Urinary bladder (tissue), 4 donors: ENCODE measurements at places on chromosomes 6 and 20. TPM values are rescaled to one million over a fixed set of nuclear protein-coding genes. Genes with fewer than 3 reads are reported as not detected.

The BHLHE23 gene
- 0.26 TPM for total RNA-seq

The LY6G6D gene
- 3.1 TPM for total RNA-seq

The SLC44A4 gene
- total RNA-seq = 3.3 TPM

The ADGRF1 gene
- total RNA-seq = 13.0 TPM

The UTRN gene
- total RNA-seq = 256 TPM

The TSBP1 gene
- not detected for total RNA-seq

The CST3 gene
- total RNA-seq = 166 TPM

The TRDN gene
- total RNA-seq = 13.5 TPM

The VGLL2 gene
- 0.11 TPM for total RNA-seq

The MRPL18 gene
- total RNA-seq = 58.0 TPM

The MOXD1 gene
- 123 TPM for total RNA-seq

The LHFPL5 gene
- not detected for total RNA-seq

The NPEPL1 gene
- total RNA-seq = 14.8 TPM

The NRSN1 gene
- total RNA-seq = 0.90 TPM

The SMOC2 gene
- total RNA-seq = 61.1 TPM

The FABP7 gene
- total RNA-seq = 0.63 TPM

The TBX18 gene
- total RNA-seq = 68.1 TPM

The HLA-DQA1 gene
- 16.0 TPM for total RNA-seq

The SYTL3 gene
- 4.9 TPM for total RNA-seq

The TGM3 gene
- not detected for total RNA-seq

The KIAA1755 gene
- 6.8 TPM for total RNA-seq

The PRICKLE4 gene
- total RNA-seq = 3.1 TPM

The DLK2 gene
- 2.0 TPM for total RNA-seq

The APCDD1L gene
- 3.9 TPM for total RNA-seq

The ACTL10 gene
- total RNA-seq = 0.95 TPM

The ACSS1 gene
- total RNA-seq = 11.1 TPM

The DNAJC5 gene
- total RNA-seq = 18.7 TPM

The ZBTB2 gene
- total RNA-seq = 14.2 TPM

The OLIG3 gene
- total RNA-seq = not detected

The ENPP4 gene
- 13.6 TPM for total RNA-seq

The CDH4 gene
- total RNA-seq = 0.42 TPM

The PRKN gene
- total RNA-seq = 6.5 TPM

The IMPG1 gene
- 0.21 TPM for total RNA-seq

The TLDC2 gene
- 1.6 TPM for total RNA-seq

The PPDPF gene
- 44.7 TPM for total RNA-seq

The DSP gene
- 33.9 TPM for total RNA-seq

The FOXS1 gene
- 4.7 TPM for total RNA-seq

The DNAH8 gene
- 1.5 TPM for total RNA-seq

The CGA gene
- total RNA-seq = not detected

The SDCBP2 gene
- total RNA-seq = 1.9 TPM

The SLPI gene
- 6.8 TPM for total RNA-seq

The FAM209B gene
- total RNA-seq = not detected

The MACROD2 gene
- 28.2 TPM for total RNA-seq

The SPAG4 gene
- total RNA-seq = 1.6 TPM

The CCDC167 gene
- 10.4 TPM for total RNA-seq

The TRIM15 gene
- total RNA-seq = not detected

The CCN6 gene
- total RNA-seq = not detected

The CTCFL gene
- not detected for total RNA-seq

The HEY2 gene
- total RNA-seq = 5.6 TPM

The ZSCAN23 gene
- total RNA-seq = 15.5 TPM

The DUSP15 gene
- 1.4 TPM for total RNA-seq

The ATP6V1G2 gene
- total RNA-seq = 3.3 TPM

The HRH3 gene
- total RNA-seq = 0.16 TPM
